ENCODE measurements at places on chromosomes 5 and 9. TPM values are rescaled to one million over a fixed set of nuclear protein-coding genes. Genes with fewer than 3 reads are reported as not detected.

The IL9 gene
- not detected for total RNA-seq

- DNase-seq = no peak
Observed at GRCh38 chr9:78986446-78986845, 585.3 kb upstream of the TLE4 start.

- DNase-seq = no peak
Observed at GRCh38 chr9:123327697-123328100, 28.3 kb upstream of the CRB2 start.

- DNase-seq = no peak
Observed at GRCh38 chr5:6914347-6914746, 201.1 kb downstream of the TENT4A start.

DNA sequence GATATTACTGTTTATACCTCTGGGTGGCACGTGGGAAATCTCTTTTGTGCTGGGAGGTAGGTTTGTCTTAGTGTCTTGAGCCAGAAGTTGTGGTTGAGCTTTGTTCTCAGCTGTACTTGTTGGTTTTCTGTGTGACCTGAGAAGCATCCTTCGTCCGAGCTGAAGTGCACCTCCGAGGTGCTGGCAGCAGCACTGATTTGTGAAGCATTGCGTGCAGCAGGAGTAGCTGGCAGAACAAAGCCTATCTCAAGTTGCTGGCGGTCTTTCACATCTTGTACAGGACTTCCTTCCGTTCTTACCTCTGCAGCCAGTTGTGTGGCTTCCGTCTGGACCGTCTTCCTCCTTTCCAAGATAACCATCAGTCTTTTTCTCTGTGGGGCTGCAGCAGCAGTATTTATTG, 4.3 kb downstream of the PRRC2B start:
- DNase-seq = no peak

GRCh38 chr9:134503301-134504105, 138.1 kb upstream of the COL5A1 start:
- no peak for DNase-seq

DNA sequence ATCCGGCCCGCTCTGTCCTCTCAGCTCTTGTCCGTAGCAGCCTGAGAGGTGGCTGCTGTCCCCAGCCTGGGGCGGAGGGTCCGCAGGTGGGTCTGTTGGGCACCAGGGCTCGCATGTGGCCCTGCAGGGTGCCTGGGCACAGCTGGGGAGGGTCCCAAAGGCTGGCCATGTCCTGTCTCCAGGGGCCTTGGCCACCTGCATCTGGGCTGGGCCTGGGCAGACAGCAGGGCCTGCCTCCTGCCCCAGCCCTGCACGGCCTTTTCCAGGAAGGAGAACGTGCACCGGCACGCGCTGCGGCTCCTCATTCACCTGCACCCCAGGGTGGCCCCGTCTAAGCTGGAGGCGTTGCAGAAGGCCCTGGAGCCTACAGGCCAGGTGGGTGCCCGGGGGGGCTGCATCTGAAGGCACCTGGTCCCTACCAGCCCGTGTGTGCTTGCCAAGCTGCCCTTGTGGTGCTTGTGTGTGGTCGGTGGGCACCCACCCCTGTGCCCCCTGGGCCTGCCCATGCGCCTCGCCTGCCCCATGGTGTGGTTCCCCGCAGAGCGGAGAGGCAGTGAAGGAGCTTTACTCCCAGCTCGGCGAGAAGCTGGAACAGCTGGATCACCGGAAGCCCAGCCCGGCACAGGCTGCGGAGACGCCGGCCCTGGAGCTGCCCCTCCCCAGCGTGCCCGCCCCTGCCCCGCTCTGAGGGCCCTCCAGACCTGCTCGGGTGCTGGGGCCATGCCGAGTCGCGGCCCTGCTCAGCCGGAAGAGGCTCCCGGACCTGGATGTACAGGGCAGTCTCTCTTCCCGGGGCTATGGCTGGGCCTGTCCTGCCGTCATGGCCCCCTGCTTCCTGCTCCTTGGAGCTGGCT, 5.1 kb upstream of the TOR4A start:
- DNase-seq = no peak

GRCh38 chr5:28743025-28743715, 1704.8 kb upstream of the CDH9 start:
- no peak for DNase-seq

- DNase-seq = no peak
Observed at GRCh38 chr5:97010606-97011005, 74.7 kb downstream of the LNPEP start.

The PRR16 gene
- total RNA-seq = 3.8 TPM

Measured in ovary (tissue), 10 donors.